ENCODE measurements at places on chromosomes 3 and 15.

- no peak for DNase-seq
Observed at GRCh38 chr15:60634815-60635214, 155.9 kb upstream of the ICE2 start.

DNA sequence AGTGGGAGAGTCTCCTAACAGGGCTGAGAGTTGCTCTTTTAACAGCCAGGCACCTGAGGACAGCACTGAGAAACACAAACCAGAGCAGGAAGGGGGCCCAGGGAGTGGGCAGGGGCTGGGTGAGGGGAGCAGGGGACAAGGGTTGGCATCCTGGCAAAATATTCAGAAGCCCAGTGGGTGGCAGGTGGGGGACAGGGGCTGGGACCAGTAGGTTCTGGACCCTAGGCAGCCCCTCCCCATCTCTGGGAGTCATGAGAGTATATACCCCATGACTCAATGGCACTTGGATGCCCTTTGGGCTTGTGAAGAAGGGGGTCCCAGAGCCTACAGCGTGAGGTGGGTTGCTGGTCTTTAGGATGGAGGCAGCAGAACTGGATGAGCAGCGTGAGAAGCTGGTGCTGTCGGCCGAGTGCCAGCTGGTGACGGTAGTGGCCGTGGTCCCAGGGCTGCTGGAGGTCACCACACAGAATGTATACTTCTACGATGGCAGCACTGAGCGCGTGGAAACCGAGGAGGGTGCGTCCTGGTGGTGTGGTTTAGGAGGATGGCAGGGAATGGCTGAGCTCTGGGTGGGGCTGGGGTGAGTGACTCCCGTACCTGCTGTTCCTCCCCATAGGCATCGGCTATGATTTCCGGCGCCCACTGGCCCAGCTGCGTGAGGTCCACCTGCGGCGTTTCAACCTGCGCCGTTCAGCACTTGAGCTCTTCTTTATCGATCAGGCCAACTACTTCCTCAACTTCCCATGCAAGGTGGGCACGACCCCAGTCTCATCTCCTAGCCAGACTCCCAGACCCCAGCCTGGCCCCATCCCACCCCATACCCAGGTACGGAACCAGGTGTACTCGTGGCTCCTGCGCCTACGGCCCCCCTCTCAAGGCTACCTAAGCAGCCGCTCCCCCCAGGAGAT lies 24.2 kb downstream of the NBEAL2 start:
- no peak for DNase-seq

DNA sequence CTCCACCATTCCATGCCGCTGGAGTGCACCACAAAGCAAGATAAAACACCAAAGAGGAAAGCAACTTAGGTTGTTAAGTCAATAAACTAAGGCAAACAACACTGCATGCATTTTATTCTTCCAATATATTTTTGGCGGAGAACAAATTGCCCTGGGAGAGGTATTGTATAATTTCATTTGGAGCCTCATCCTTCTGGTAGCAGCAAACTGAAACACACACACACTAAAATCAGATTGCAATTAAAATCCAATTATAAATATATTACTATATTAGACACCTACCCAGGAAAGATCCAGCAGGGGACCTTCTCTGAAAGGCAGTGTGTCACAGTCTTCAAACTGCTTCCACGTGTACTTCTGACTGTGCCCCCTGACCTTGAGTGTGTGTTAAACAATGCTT lies 102.3 kb downstream of the RORA start:
- no peak for DNase-seq

- DNase-seq, result no peak
Observed at GRCh38 chr3:117669774-117670173, 960.2 kb downstream of the TUSC7 start.

- no peak for DNase-seq
Observed at GRCh38 chr3:144055604-144056003, 84.0 kb downstream of the DIPK2A start.

DNA sequence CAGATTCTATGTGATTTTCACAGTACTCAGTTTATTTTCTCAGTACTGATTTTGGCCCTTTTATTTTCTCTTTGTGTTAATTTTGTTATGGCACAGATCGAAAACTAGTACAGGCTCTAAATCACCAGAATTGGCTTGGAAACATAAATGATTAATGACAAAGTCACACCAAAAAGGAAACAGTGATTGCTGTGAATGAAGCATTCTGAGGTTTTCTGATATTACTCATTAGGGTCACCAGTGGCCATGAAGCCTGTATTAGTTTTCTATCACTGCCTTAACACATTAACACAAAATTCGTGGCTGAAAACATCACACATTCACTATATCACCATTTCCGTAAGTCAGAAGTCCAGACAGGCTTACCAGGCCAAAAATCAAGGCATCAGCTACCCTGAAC lies 343.0 kb upstream of the THRB start:
- no peak for DNase-seq

GRCh38 chr15:40098489-40099261 lies 10.0 kb downstream of the BMF start:
- peak; percentile 60 for DNase-seq

- no peak for DNase-seq
Observed at GRCh38 chr3:73052857-73053256, 8.6 kb upstream of the EBLN2 start.

GRCh38 chr15:48858401-48858800 lies 19.5 kb upstream of the EID1 start:
- no peak for DNase-seq

DNA sequence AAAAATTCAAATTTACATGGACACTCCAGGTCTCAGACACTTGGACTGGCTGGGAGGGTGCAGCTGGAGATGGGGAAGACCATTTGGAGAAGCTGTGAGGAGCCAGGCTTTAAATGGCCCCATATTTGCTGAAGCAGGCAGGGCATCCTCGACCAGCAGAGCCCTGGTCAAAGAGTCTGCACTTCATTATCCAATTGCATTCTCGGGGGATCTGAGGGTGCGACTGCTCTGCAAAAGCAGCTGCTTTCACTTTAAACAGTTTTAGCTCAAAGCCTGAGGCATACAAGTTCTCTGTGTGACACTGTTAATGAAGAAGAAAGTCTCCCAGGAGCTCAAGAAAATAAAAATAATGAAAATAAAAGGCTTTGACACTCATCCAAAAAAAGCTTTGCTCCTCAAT lies 98.0 kb upstream of the SLC25A36 start:
- no peak for DNase-seq

- DNase-seq, result no peak
Observed at GRCh38 chr3:36763850-36764703, at the start of gene DCLK3. Gene DCLK3, minus strand, starts transcription at chr3:36764553. Its CDS starts 290 bp downstream, at chr3:36764263.

DNA sequence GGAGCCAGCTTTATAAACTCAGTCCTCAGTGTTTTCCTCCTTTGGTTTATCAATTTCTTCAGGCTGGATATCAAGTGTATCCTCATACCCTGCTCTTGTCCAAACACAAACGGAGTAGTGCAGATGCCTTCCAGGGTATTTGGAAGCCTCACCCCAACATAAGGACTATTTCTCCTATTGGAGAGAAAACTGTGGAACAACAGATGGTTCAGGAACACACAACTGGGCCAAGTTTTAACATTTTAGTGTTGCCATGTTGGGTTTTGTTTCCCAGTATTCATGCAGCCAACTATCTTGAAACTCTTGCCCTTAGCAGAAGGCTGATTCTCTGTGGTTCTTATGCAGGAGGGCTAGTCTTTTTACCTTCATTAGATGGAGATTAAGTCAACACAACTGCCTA lies 398.1 kb downstream of the GABRB3 start:
- DNase-seq, result no peak

- no peak for DNase-seq
Observed at GRCh38 chr3:72974956-72975355, 21.7 kb upstream of the PPP4R2 start.

GRCh38 chr3:177960014-177960413 lies 576.2 kb upstream of the KCNMB2 start:
- no peak for DNase-seq

- no peak for DNase-seq
Observed at GRCh38 chr3:31341130-31341529, 191.6 kb upstream of the STT3B start.

- no peak for DNase-seq
Observed at GRCh38 chr3:71117572-71118247, 465.8 kb downstream of the FOXP1 start.

- no peak for DNase-seq
Observed at GRCh38 chr3:27147215-27147614, 222.0 kb downstream of the NEK10 start.

- DNase-seq, result no peak
Observed at GRCh38 chr3:139537795-139538621, 1.5 kb downstream of the RBP1 start.

GRCh38 chr3:106877627-106878026 lies 499.6 kb upstream of the CCDC54 start:
- no peak for DNase-seq

DNA sequence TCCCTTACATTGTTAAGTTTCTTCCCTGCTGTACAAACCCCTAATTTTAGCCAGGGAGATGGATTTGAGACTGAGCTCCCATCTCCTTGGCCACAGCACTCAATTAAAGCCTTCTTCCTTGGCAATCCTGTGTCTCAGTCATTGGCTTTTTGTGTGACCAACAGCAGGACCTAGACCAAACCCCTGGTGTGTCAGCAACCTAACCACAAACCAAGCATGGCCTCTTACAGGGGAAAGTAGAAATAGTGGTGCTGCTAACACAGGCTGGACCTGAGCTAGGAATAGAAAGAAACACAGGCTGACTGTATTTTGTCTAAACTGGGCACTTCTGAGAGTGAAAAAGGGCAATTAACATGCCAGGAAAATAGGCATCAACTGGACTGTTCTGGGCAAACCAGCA lies 37.9 kb downstream of the PPCDC start:
- DNase-seq, result no peak

DNA sequence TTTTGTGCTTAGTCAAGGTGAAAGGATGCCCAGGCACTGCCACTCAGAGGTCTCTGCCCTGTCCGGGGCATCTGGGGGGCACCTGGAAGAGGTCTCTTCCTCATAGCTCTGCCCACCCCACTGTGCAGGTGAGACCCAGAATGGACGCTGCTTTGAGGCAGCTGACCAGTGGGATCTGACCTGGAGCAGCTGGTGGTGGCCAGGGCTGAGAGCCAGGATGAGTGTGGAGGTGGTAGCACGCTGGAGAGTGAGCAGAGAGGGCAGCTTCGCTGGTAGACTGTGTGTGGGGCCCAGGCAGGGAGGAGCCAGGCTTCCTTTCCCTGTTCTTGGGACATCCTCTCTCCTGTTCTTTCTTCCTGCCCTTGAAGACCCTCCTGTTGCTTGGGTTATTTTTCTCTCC lies 32.2 kb upstream of the PLA2G4E start:
- no peak for DNase-seq

- DNase-seq, result no peak
Observed at GRCh38 chr15:77629070-77630030, 3.4 kb downstream of the LINGO1 start.

GRCh38 chr3:64008017-64008416 lies 15.3 kb downstream of the PSMD6 start:
- DNase-seq, result no peak
